ENCODE measurements at places on chromosomes 5 and 9. TPM values are rescaled to one million over a fixed set of nuclear protein-coding genes. Genes with fewer than 3 reads are reported as not detected.

UBAP2 gene
- total RNA-seq: 28.8 TPM

SLC1A3 gene
- total RNA-seq: 8.5 TPM

IFNA21 gene
- not detected for total RNA-seq

IRX1 gene
- total RNA-seq: 7.6 TPM

PTPRD gene
- 118 TPM for total RNA-seq

UBE2QL1 gene
- total RNA-seq: 0.62 TPM

PCDHA9 gene
- 2.0 TPM for total RNA-seq

GRCh38 chr5:54347221-54347865, 37.0 kb upstream of the ARL15 start:
- DNase-seq: no peak

DNA sequence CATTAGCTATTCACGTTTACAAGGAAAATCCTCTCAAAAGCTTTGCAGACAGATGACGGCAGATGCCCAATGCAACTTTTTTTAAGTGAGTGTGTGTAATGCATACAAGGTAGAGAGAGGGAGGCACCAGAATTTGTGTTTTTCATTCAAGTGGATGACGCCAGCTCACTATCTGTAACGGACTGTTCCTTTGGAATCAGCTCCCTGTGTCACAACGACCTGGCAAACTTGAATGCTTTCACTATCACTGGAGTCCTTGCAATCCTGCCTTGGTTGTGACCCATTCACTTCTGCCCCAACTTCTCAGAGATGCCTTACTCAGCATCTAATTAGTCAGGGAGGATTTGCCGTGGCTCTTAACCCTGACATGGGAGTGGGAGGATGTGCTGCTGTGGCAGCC, 148.5 kb downstream of the BNC2 start:
- DNase-seq: no peak

DNA sequence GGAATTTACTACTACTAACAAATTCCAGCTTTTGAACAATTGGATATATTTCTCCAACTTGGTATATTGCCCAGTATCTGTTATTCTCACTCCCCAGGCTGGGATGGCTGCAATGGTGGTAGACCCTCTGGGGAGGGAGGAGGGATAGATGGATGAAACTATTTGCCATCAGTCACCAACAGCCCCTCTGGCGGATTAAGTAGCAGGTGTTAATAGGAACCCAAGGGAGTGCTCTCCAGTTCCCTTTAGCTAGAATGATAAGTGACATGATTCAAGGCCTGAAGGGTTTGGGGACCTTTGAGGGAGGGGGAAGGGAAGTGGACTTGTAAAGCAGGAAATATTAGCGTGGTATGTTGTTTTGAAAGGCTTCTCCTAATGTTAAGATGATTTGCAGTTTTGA, 824.0 kb upstream of the ARRDC3 start:
- peak; percentile 4 for DNase-seq

GRCh38 chr5:36459176-36460135, 146.9 kb upstream of the SLC1A3 start:
- DNase-seq: no peak

DNA sequence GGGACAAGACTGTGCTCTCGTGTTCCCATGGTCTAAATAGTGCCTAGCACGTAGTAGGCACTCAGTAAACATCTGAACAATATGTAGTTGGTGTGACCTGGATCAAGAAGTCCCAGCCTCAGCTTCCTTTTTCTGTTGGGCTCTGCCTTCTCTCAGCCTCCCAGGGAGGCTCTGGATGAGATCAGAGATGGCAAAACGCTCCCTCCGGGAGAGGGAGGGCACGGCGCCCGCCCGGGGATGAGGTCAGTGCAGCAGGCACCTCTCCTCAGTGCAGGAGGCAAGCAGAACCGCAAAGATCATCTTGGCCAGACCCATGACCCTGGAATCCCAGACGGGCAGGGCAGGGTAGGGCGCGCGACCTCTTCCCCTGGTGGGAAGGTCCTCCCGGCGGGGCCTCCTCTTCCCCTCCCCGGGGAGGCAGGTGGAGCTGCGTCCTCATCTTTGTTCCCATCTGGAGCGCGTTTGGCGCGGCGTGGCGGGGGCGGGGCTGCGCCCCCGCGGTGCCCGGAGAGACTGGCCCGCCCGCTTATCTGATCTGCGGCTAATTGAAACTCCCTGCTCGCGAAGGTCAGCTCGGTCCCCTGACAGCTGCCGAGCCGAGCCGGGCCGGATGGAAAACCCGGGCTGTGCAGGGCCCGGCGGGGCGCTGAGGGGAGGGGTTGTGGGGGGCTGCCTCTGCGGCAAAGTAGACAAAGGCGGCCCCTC, 60.9 kb downstream of the CXXC5 start:
- DNase-seq: peak; percentile 84

- no peak for DNase-seq
Observed at GRCh38 chr5:138033907-138034306, 1.0 kb upstream of the FAM13B start.

- DNase-seq: no peak
Observed at GRCh38 chr9:34686732-34687131, 4.3 kb downstream of the CCL19 start.

GRCh38 chr5:137310051-137310730, 188.9 kb downstream of the SPOCK1 start:
- no peak for DNase-seq

GRCh38 chr5:176185133-176185733, 53.0 kb upstream of the SIMC1 start:
- DNase-seq: no peak

GRCh38 chr5:94690778-94691177, 72.3 kb downstream of the SLF1 start:
- DNase-seq: no peak

- no peak for DNase-seq
Observed at GRCh38 chr5:10124287-10124686, 125.4 kb downstream of the ATPSCKMT start.

GRCh38 chr9:113990975-113991471, 87.1 kb downstream of the AMBP start:
- no peak for DNase-seq

DNA sequence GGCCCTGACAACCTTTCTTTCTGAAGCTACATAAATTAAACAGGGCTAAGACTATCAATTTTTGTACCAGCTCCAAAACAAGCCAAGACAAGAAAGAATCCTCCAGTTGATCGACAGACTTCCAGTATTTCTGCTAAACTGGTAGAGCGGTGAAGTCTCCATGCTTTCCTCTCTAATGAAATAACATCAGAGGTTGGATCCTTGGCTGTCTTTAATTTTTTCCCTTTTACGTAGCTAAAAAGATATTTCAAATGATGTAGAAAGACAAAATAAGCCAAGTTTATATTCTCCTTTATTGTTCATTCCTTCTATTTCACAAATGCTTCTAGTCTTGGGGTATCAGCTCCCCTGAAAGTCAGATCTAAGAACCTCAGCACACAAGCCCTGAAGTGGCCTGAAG, 434.9 kb downstream of the NFIB start:
- no peak for DNase-seq

DNA sequence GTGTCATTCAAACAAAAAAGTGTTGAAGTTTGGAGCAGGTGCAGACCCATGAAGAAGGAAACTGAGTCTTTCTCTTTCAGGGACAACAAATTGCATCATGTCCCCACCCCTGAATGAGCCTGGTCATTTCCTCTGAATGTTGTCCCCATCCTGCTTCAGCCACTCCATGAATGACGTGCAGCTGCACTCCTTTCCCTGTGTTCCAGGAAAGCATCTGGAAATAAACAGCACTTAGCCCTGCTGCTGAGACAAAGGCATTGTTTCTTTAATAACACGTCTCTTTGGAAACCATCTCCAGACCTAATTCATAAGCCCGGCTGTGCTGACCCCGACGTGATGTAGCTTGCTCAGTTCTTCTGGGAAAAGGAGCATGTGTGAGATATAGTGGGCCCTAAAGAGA, 682.3 kb downstream of the BRINP1 start:
- DNase-seq: no peak

GRCh38 chr5:55232271-55232984, 980 bp downstream of the CCNO start:
- DNase-seq: peak; percentile 75

DNA sequence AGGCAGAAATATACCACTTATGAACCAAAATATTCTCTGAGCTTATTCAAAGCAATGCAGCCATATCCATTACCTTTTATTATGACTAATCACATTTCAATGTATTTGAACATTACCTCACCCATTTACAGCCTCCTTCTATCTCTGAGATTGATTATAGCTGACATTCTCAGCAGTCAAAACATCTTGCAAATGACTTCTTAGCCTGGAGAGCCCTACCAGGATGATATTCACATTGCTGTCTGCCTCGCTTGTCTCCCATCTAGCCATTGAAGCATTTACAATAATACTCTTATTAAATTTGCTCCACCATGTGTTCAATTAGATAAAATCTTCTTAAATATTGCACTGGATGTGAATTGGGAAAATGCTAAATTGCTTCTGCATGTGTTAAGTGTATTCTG, 1879.9 kb upstream of the ACO1 start:
- DNase-seq: no peak

- DNase-seq: no peak
Observed at GRCh38 chr9:132506977-132507669, 75.3 kb upstream of the BARHL1 start.

- no peak for DNase-seq
Observed at GRCh38 chr5:6773342-6774035, 60.3 kb downstream of the TENT4A start.

DNA sequence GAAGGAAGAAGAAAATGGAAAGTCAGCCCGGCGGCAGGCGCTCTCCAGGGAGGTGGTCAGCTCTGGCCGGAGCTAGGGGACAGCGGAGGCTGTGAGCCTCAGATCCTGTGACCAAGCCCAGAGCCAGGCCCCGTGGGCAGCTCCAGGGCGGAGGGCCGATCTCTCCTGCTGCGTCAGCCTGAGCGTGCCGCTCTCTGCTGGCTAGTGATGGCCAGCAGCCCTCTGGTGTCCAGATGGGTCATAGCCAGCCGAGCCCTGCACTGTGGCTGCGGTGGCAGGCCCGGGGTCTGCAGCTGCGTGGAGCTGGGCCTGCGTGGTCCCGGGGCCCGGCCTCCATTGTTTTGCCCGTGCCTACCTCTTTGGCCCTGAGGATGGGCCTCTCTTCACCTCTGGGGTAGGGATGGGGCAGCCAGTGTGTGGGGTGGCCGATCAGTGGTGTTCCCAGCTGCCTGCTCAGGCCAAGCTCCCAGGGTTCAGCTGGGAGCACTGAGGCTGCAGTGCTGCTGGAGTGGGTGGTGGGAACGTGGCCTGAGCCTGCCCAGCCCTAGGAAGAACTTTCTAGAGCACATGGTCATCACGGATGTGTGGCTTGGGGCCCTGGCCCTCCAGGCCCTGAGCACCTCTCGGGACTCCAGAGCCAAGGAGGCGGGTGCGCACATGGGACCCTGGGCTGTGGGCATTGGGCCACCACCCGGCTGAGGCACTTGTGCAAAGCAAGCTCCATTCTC, 17.1 kb upstream of the NRARP start:
- DNase-seq: peak; percentile 80

GRCh38 chr9:95450171-95451064, 66.4 kb downstream of the PTCH1 start:
- peak; percentile 74 for DNase-seq

DNA sequence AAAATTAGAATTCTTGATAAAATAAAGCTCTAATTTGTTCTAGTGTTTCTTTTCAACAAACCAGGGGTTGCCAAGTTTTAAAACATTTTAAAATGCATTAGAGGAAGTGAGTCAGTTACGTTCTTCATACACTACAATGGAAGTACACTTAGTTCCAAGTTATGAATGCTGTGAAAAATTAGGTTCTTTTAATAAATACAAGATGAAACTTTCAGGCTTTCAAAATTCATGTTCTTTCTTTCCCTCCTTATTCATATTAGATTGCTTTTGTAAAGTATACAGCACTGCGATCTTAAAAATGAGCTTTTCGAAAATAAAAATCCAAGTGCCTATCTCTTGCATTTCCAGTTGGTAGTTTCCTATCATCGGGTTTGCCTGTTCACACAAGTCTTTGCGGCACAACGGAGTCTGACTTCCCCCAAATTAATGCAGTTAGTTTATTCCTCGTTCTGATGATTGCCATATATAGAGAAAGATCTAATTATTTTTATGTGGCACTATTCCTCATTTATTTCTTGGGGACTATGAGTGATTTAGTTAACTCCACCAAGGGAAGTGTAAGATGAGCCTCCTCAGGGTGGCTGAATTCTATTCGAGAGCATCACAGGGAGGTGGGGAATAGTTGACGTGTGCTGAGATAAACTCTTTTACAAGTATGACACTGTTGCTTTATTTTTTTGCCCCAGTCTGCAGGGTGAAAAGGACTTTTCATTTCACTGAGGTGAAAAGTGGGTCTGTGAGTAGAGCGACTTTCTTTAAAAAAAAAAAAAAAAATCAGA, 238.2 kb downstream of the CD180 start:
- DNase-seq: no peak

DNA sequence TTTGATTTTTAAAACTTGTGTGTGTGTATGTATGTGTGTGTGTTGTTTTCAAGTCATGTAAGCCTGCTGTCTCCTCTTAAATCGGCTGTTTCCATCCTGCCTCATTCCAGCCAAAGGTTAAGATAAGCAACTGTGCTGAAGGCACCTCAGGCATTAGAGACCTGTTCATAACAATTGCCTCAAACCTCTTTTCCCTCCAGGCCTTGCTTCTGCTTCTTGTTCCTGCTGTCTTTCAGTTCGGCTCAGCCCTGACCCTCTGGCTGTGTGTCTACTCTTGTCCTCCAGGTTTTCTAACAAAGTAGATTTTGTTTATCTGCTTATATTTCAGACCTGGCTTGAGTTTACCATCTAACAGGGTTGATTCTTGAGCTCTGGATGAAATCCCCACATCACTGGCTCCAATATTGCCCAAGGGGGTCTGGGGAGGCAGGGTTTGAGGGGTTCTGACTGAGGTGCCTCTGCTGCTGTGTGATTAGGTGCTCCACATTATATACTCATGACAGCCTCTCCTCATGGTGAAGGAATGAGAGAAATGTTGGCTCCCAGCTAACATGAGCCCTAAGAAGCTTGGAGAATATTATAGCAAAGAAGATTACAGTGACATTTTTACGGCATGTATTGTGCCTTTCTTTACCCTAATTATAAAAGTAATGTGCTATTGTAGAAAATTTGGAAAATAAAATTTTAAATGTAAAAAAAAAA, 229.7 kb upstream of the PIK3R1 start:
- no peak for DNase-seq

GRCh38 chr9:133945977-133946753, 46.0 kb downstream of the VAV2 start:
- DNase-seq: no peak

All from neural progenitor cell (in vitro differentiated cells).